CD4-positive, alpha-beta T cell treated with Interleukin-1 beta for 1 hour (primary cell): ENCODE measurements at places on chromosomes 1 and 21.
A peak's percentile ranks its signal among the peaks of the same experiment; 100 is the strongest.

GRCh38 chr1:226657895-226658545 lies 81.1 kb downstream of the ITPKB start:
- DNase-seq = no peak

GRCh38 chr1:19088717-19089442 lies 121.2 kb downstream of the UBR4 start:
- no peak for DNase-seq

DNA sequence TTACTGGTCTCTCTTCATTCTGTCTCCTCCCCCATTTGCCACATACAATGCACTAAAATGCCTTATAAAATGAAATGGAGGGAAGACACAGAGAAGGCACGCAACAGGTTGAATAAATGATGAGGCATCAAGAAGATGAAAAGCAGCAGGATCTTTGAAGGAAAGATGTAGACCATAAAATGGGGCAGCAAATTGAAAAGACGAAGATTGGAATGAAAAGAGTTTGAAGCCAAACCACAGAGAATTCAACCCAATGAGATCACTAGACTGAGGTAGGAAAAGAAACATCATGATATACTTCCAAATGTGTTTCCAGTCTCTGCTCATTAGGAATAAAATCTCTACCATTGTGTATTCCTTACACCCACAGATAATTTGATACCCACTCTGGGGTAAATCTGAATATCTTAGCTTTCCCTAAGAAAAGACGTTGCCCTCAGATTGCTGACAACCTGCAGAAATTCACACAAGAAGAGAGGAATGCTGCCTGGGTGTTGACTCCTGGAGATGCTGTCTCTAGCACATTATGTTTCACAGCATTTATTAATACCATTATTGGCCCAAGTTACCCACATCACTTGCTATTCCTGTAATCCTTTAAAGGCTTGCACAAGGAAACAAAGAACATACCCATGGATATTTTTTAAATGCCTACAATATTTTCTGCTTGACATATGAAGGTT lies 230.9 kb downstream of the LTN1 start:
- no peak for DNase-seq

DNA sequence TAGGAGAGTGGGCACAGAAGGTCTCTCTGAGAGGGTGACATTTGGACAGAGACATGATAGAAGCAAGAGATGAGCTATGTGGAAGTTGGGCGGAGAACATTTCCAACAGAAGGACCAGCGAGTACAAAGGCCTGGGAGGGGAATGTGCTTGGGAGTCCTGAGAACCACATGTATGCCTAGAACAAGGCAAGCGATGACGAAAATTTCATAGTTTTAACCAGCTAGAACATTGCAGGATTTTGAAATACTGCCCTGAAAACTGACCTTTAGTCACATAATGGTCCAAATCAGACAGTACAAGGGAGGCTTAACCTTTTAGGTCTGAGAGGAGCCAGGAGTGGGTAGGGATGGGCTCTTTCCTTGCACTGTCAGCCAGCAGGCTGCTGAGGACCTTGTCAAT lies 68.0 kb downstream of the MRPS6 start:
- DNase-seq = no peak

DNA sequence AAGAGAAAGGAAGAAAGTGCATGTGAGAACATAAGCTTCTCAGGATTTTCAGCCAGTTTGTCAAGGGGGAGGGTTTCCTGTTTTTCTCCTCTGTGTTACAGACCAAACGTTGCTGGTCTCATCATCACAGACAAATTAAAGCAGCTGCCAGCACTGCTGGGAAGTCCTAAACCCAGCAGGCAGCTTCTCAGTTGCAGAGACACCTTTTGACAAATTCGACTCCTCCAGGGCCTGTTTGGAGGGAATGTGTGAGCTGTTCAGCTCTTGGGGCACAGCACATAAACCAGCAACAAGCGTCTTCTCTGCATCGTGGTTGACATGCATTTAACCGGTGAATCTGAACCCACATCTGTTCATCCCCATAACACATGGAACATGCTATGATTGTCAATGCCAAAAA lies 454.6 kb upstream of the RUNX1 start:
- DNase-seq = no peak

DNA sequence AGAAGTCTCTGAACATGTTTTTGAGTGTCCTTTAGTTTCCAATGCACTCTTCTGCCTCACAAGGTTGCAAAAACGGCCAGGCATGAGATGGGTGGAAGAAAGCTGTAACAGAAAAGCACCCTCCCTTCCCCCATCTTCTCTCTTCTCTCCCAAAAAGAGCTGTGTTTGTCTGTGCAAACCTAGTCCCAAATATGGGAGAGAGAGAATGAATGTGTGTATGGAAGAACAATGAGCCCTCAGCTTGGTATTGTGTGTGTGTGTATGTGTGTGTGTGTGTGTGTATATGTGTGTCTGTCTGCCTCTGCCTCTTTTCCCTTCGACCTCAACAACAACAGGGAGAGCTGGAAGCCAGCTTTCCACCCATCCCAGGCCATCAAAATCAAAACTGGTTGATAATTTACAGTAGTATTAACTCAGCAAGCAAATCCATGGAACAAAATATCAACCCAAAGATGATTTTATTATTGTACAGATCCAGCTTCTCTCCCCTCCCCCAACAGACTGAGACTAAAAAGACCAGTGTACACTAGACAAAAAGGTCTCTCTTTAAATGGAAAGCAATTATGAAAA lies 1.8 kb downstream of the RERE start:
- DNase-seq = peak; percentile 8

- no peak for DNase-seq
Observed at GRCh38 chr1:70542856-70543255, 131.8 kb downstream of the CTH start.

DNA sequence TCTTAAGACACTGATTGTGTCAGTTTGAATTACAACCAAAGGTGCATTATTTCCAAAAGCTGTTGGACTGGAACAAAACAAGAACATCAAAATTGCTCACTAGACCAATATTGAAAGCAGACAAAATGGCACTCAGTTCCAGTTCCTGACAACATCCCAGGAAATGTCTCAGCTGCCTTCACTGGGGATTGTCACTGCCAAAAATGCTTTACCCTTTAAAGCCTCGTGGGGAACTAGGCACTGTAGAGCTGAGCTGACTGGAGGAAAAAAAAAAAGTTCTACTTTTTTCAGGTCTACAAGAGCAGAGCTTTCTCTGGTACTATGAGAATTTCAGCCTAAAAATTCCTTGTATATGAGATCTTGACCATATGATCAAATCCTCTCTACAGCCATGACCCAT lies 21.9 kb downstream of the GPR52 start:
- no peak for DNase-seq

- DNase-seq = no peak
Observed at GRCh38 chr1:78348496-78349284, 142.1 kb upstream of the PTGFR start.

- DNase-seq = no peak
Observed at GRCh38 chr1:93167006-93167405, 13.2 kb downstream of the TMED5 start.

DNA sequence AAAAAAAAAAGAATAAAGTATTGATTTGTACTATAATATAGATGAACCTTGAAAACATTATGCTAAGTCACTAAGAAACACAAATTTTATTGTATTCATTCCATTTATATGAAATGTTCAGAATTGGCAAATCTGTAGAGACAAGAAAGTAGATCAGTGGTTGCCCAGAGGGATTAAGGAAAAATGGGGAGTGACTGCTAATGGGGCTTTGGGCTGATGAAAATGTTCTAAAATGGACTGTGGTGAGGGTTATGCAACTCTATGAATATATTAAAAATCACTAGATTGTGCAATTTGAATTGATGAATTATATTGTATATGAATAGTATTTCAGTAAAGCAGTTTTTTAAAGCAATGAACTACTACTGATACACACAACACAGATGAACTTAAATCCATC lies 10.0 kb downstream of the GDAP2 start:
- no peak for DNase-seq

DNA sequence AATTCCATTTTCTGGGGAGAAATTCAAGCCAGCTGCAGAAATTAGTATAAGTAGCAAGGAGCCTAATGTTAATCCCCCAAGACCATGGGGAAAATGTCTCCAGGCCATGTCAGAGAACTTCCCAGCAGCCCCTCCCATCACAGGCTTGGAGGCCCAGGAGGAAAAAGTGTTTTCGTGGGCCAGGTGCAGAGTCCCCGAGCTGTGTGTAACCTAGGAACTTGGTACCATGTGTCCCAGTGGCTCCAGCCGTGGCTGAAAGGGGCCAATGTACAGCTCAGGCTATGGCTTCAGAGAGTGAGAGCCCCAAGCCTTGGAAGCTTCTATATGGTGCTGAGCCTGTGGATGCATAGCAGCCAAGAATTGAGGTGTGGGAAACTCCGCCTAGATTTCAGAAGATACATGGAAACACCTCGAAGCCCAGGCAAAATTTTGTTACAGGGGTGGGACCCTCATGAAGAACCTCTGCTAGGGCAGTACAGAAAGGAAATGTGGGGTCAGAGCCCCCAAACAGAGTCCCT lies 286.3 kb downstream of the MATN1 start:
- DNase-seq = no peak

GRCh38 chr1:25647863-25648262 lies 31.3 kb downstream of the MAN1C1 start:
- no peak for DNase-seq

GRCh38 chr1:152461544-152461943 lies 47.5 kb upstream of the CRNN start:
- DNase-seq = peak; percentile 80

DNA sequence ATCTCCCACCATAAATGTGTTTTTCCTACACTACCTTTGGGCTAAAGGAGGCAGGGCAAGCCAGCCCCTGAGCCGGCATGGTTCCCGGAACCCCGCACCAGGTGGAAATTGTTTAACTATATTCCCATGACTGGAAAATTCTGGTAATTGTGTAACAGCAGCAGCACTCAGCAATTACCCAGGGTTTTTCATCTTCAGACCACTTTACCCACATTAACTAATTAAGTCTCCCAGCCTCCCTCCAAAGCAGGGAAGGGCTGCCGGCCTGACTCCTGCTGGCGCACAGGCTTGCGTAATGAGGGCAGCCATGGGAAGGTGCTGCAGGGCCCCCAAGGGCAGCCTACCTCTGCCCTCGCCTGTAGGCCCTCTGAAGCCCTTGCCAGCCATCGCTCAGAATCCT lies 140.7 kb upstream of the VAMP3 start:
- no peak for DNase-seq

DNA sequence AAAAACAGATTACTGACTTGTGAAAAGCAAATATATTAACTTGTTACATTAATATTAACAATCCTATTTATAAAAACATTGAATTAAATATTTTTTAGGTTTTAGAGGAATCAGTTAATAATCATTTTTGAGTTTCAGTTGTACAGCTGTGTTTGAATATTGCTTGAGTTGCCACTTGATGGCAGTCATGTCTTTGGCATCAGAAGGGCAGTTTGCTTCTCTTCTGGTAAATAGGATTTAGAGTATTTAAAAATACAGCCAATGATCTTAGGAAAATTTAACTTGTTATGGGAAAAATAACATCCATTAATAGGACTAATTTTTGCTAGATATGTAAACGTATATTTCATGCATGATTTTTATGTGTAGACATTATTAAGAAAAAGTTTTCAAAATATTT lies 234.1 kb downstream of the NCAM2 start:
- DNase-seq = no peak

GRCh38 chr21:28523367-28523766 lies 469.3 kb downstream of the LTN1 start:
- DNase-seq = no peak

DNA sequence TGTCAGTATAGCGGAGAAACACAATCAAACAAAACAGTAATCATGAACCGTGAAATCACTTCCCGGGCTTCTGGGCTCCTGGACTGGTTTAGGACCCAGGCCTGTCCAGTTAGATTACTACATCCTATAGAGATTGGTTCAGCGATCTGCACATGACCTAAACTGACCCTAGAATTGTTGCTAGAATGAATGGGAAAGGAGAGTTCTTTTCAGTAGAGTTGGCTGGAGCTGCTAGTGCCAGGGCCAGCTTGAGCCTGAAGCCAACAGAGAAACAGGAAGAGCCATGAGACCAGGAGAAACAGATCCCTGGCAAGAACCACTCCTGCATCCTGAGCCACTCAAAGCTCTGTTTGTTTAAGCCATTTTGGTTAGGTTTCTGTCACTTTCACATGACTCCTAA lies 474.3 kb upstream of the C1orf87 start:
- no peak for DNase-seq

GRCh38 chr1:213723187-213723586 lies 264.6 kb upstream of the PROX1 start:
- no peak for DNase-seq

GRCh38 chr1:200373811-200374231 lies 36.0 kb downstream of the ZNF281 start:
- DNase-seq = no peak

- DNase-seq = no peak
Observed at GRCh38 chr1:116379674-116380498, 6.8 kb downstream of the ATP1A1 start.

DNA sequence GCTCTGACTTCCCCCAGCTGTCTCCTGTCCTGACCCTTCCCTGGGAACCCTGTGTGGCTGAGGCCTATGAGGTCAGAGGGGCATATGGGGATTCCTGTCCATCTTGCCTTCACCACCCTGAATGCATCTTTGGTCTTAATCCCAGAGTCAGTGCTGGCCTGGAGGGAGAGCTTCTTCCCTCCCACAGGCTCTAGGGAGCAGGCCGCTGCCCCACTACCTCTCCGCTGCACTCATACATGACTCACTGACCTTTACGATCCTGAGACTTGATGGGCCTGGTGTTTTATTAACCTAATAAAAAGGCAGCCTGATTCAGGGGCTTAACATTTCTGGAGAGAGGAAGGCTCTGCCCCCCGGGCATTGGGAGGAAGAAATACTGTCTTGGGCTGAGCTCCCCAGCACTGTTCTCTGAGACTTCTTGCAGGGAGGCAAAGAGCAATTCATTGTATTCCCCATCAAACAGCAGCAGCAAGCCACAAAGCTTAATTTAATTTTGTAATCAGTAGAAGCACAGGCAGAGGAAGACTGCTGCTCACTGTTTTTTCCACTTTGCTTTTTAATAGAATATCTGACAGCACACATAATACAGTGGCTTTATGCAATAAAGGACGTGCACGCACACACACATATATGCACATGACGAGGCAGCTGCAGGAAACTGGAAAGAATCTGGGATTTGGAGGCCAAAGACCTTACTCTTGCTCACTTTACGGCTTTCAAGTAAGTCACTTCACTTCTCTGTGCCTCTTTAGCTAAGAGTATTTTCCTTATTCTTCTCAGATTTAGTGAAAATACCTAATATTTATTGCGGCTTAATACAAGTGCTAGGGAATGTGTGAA lies 89.2 kb upstream of the GRIK3 start:
- DNase-seq = no peak

- no peak for DNase-seq
Observed at GRCh38 chr1:167720965-167721616, 691 bp upstream of the MPZL1 start.

GRCh38 chr1:15329104-15329820 lies 80.4 kb upstream of the EFHD2 start:
- peak; percentile 18 for DNase-seq

- no peak for DNase-seq
Observed at GRCh38 chr1:17967623-17968255, 139.9 kb upstream of the IGSF21 start.

GRCh38 chr1:108644984-108645383 lies 15.9 kb downstream of the HENMT1 start:
- DNase-seq = peak; percentile 53
